ENCODE measurements at places on chromosomes 7 and 10. TPM values are rescaled to one million over a fixed set of nuclear protein-coding genes. Genes with fewer than 3 reads are reported as not detected.

The SPDYE9 gene
- polyA plus RNA-seq, result 0.25 TPM

The PLAU gene
- polyA plus RNA-seq, result 34.6 TPM

The LRRN3 gene
- 14.7 TPM for polyA plus RNA-seq

The NCF1 gene
- polyA plus RNA-seq, result 2.1 TPM

The JCAD gene
- polyA plus RNA-seq, result 32.3 TPM

The DDX21 gene
- 52.6 TPM for polyA plus RNA-seq

The GRID2IP gene
- polyA plus RNA-seq, result 0.30 TPM

The LIPN gene
- not detected for polyA plus RNA-seq

The NOLC1 gene
- polyA plus RNA-seq, result 104 TPM

The MYL10 gene
- polyA plus RNA-seq, result 28.4 TPM

The NRAP gene
- polyA plus RNA-seq, result 5.5 TPM

The FAM25A gene
- polyA plus RNA-seq, result not detected

The OSBPL3 gene
- polyA plus RNA-seq, result 4.2 TPM

The MYO3A gene
- 0.94 TPM for polyA plus RNA-seq
